ENCODE measurements at places on chromosomes 2 and 18. TPM values are rescaled to one million over a fixed set of nuclear protein-coding genes. Genes with fewer than 3 reads are reported as not detected.

PTH2R gene
- polyA plus RNA-seq: 0.09 TPM

POMC gene
- polyA plus RNA-seq: 6.9 TPM

WDPCP gene
- 4.2 TPM for polyA plus RNA-seq

ICA1L gene
- polyA plus RNA-seq: 0.89 TPM

UBR3 gene
- polyA plus RNA-seq: 11.9 TPM

PAIP2B gene
- polyA plus RNA-seq: 3.5 TPM

ITGB1BP1 gene
- 136 TPM for polyA plus RNA-seq

DHRS9 gene
- not detected for polyA plus RNA-seq

RNF125 gene
- 21.2 TPM for polyA plus RNA-seq

MOGAT1 gene
- not detected for polyA plus RNA-seq

KCNG2 gene
- not detected for polyA plus RNA-seq

ALPI gene
- polyA plus RNA-seq: not detected

SULT1C4 gene
- polyA plus RNA-seq: not detected

ERICH2 gene
- not detected for polyA plus RNA-seq

RAB12 gene
- 0.75 TPM for polyA plus RNA-seq

COL4A3 gene
- 0.07 TPM for polyA plus RNA-seq

PAX3 gene
- polyA plus RNA-seq: not detected

RND3 gene
- not detected for polyA plus RNA-seq
